ENCODE measurements at places on chromosomes 4 and X.

DNA sequence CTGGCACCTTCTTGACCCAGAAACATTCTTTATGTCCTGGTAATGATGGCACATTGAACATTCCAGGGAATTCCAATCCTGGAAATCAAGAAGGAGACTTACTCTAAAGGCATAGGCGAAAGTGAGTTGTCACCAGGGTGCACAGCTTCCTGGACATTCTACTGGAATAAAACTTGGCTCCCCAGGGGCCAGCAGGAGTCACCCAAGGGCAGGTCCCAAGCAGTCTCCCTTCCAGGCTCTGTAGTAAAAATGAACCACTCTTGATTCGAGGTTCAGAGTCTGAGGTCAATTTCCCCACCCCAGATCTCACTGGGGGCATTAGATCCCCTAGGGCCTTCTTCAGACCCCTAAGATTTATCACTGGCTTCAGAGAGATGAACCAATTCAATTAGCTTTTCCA lies 338.7 kb upstream of the GATB start:
- no peak for DNase-seq

DNA sequence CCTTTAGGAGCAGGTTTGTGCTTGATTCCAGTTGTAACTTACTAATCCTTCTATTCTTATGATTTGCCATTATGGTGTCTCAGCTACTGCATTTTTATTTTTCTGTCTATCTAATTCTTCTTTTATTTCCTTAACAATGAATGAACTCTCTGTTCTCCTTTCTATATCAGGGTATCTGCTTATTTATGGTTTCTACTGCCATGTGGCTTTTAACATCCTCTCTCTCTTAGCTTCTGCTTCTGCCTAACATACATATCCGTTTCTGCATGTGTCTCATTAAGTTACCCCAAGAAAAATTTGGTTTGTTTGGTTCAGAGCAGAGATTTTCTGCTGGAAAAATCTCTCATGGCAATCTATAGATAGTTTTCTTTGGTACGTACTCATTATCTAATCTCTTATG lies 614.4 kb downstream of the RPA4 start:
- DNase-seq = no peak

DNA sequence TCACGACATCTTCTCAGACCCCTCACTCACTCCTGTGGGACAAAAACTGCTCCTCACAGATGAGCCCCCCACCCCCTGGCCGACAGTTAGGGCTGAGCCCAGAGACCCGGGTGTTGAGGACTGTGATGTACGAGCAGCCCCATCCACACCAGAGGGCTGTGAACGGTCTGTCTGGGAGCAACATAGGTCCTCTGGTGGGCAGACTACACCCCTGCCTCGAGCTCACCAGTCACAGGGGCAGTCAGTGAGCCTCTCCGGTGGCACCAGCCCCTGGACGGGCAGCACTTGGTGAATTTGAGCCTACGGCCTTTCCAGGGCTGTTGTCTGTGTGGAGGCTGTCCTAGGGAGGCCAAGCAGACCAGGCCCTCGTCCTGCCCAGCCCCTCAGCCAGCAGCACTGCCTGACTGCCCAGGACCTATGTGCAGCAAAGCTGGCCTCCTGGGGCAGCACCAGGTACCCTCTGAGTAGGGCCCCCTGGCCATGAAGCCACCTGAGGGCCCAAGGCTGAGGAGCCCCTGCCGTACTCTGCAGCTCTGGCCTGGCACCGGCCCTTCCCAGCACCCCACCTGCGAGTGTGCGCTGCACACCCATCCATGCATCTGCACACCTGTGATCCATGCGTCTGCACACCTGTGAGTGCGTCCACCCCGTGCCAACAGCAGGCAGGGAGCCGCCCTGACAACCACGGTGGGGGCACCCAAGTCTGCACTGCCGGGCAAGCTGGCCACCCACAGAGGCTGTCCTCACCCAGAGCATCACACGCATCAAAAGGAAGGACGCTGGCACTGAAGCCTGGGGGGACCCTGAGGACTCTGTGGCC lies 111.6 kb upstream of the NKX1-1 start:
- no peak for DNase-seq

GRCh38 chr4:77996076-77996475 lies 61.0 kb upstream of the FRAS1 start:
- DNase-seq = no peak

DNA sequence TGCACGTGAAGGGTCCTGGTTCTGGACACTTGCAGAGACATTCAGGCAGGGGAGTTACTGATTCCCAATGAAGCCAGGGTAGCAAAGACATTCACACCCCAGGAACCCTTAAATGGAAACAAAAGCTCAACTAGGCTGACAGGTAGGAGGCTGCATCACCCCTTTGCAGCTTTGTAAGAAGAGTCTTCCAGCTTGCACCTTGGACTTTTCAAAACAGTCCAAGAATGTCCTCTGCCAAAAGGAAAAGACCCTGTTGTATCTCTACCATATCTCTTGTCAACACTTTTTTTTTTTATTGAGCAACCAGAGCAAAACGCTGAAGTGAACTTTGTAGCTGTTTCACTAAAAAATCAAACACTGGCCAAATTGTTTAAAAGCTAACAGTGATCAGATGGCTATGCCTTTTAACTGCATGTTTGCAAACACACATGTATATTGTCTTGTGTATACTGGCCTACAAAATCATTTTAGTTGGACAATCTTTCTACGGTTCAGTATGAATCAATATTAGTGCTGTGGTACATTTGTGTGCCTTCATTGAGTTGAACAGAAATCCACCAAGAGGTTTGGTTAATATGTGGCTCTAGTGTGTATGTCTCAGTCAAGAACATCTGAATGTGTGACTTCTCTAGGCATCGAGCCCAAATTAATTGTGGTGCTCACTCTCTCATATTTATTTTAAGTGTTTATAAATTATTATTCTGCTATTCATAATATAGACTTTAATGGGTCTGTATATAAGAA lies 18.5 kb upstream of the WWC2 start:
- no peak for DNase-seq

GRCh38 chrX:139784807-139785206 lies 76.8 kb upstream of the MCF2 start:
- no peak for DNase-seq

- no peak for DNase-seq
Measured at GRCh38 chrX:64186974-64187761, 18.3 kb downstream of the AMER1 start.

GRCh38 chrX:120290107-120290506 lies 21.2 kb downstream of the TMEM255A start:
- DNase-seq = no peak

DNA sequence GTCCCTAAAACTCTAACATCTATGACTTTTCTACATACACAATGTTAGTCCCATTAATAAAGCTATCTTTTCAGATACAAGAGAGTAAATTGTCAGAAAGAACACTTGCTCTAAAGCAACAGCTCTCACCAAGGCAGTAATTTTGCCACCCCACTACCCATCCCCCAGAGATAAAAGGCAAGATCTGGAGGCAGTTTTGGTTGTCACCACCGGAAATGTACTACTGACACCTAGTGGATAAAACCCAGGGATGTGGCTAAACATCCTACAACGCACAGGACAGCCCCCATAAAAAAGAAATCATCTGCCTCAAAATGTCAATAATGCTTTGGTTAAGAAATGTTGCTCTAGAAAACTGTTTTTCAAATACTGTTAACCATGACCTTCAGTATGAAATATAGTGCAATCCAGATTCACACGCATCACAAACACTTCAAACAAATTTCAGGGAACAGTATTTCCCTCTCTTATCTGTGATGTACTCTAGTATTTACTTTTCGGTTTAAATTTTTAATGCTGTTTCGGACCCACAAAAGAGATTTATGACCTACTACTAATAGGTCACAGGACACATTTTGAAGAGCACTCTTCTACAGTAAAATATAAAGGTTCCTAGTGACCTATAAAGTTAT lies 5.1 kb downstream of the FBXL5 start:
- DNase-seq = peak; percentile 77

DNA sequence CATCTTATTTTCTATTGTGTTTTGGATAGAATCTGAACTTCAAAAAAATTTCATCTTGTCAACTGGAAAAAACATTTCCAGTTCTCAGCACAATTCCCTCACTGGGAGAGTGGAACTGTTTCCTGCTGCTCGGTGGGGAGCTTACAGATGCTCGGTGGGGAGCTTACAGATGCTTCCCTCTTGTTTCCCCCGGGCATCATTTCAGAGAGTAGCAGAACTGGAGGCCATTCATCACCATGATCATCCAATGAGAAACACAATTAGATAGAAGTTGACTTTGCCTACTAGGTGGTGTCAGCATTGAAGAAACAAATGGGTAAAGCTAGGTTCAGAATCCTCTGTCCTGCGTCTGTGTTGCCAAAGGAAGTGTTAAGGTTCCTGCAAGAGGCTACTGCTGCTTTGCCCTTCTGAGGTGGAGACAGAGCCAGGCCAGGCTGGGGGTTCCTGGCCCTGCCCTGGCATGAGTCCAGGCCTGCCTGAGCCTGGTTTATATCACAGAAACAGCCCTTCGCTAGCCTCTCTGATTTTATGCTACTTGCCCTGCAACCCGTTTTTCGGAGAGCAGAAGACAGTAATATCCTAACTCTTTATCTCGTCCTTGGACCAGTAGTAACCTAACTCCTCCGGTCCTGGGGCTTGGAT lies 70.6 kb downstream of the TAPT1 start:
- DNase-seq = no peak

DNA sequence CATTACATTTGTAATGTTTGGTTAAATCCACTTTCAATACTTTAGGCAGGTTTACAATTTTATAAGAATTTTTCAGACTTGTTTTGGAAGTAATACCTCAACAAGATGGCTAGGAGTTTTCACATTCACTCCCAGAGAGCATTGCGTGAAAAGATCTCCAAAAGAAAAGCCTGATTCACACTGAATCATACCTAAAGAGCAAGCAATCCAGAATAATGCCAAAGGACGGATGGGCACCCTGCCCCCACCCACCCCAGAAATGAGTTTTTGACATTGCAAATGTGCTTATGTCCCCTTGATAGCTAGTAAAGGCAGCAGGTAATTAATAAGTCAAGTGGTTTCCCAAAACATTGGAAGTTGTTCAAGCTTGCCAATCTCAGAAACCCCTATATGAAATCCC lies 557.7 kb upstream of the TENM3 start:
- DNase-seq = no peak

DNA sequence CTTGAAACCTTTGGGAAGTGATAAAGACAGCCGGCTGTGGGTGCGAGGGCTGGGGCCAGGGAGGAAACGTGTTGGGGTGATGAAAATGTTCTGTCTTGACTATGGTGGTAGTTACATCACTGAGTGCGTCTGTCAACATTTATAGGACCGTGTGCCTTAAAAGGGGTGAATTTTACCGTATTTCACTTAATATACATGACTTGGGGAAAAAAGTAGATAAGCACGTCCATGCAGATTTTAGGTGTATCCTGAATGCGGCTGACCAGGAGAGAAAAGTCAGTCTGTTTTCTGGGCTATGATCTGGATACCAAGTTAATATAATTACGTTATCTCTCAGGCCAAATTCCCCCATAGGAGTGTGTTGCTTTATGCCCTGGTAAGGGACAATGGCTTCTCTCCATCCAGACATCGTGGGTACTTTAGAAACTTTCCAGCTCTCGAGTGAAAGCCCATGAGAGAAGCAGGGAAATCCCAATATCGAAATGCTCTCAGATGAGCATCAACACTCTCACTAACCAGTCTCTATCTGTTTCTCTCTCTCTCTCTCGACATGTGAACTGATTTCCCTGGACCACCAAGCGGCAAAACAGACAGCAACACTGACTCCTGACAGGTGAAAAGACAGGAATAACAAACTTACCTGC lies 71.5 kb downstream of the IRF2 start:
- no peak for DNase-seq

GRCh38 chr4:80156410-80156809 lies 40.9 kb upstream of the PRDM8 start:
- DNase-seq = no peak

DNA sequence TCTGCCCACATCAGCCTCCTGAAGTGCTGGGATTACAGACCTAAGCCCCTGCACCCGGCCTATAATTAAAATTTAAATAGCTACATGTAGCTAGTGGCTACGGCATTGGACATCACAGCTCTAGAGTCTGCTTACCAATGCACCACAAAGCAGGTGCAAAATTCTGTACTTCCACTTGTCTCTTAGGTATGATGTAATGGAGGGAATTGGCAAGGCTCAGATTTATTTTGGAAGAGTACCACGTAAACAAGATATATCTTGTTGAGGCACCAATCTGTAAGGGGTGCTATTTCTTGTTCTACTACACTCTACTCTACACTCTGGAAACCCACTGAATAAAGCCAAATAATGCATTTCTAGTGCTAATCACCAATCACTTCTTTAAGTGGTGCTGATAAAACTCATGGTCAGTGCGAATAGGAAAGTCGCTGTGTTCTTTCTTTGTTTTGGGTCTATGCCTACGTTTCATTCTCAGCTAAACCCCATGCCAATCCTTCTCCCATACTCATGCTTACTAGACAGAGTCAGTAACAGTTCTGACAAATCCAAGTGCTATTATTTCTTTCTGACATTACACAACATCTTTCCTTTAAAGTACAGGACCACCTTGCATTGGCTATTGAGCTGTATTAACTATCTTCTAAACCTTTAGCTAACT lies 92.3 kb downstream of the GC start:
- DNase-seq = no peak

- no peak for DNase-seq
Measured at GRCh38 chrX:28347476-28347875, 239.8 kb upstream of the IL1RAPL1 start.

GRCh38 chrX:70046978-70047377 lies 2.8 kb downstream of the AWAT2 start:
- no peak for DNase-seq

DNA sequence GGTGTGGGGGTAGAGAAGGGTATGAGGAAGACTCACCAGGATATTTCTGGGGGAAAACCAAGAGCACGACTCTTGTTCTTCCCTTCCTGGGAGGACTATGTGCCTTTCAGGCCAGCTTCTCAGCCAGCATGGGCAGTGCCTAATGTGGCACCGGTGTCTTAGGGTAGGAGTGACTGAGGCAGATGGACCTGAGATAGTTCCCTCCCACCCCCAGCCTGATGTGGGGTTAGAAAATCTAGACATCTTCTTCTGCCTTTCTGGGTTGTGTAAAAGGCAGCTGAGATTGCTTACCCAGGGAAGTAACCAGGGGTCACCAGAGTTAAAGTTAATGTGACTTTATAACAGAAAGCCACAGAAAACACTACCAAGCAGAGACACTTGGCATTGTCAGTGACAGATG lies 127.3 kb downstream of the TMA16 start:
- no peak for DNase-seq

DNA sequence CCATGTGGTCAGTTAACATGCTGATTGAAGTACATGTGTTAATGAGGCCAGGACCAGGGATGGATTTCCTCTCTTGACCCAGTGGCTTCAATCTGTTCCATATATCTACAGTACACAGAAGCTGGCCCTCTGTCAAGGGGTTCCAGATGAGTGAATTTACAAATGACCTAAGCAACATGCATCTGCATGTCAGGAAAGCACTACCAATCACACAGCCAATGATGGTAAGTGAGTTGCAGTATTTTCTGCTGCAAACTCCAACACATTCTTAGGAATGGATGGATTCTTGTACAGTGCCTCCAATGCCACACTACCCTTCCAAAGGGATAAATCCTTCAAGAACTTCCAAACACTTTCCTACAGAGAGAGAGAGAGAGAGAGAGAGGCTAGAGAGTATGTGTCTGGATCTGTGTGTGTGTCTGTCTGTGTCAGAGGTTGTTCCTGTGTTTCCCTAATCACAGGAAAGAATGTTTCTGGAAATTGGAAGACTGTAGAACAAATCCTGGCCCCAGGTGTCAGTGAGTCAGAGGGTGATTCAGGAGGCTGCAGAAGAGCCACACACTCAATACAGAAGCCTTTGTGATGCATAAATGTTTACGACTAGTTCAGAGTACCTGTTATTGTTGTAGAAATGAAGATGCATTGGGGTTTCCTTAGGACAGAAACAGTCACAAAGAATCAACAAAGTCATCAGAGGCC lies 107.5 kb downstream of the GUCY2F start:
- no peak for DNase-seq
